NCI-H1694 treated with DMSO at 0.1 percent for 48 hours (cell line): ENCODE measurements at places on chromosomes 7 and 10.

DNA sequence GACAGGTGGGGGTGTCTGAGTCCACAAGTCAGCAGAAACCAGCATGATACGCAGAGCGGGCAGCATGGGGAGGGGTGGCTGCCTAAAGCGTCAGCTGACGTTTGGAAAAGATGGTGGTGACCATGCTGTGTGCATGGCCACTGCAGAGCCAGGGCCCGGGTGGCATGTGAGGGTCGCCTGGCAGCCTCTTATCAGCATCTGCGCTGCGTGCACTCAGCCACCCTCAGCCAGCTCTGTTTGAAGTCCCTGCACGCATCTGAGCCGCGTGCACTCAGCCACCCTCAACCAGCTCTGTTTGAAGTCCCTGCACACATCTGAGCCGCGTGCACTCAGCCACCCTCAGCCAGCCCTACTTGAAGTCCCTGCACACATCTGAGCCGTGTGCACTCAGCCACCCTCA, 61.5 kb downstream of the WDR37 start:
- no peak for DNase-seq

GRCh38 chr10:122852261-122852660, 6.6 kb upstream of the CUZD1 start:
- no peak for DNase-seq

GRCh38 chr10:50453940-50454339, 169.8 kb downstream of the SGMS1 start:
- no peak for DNase-seq

DNA sequence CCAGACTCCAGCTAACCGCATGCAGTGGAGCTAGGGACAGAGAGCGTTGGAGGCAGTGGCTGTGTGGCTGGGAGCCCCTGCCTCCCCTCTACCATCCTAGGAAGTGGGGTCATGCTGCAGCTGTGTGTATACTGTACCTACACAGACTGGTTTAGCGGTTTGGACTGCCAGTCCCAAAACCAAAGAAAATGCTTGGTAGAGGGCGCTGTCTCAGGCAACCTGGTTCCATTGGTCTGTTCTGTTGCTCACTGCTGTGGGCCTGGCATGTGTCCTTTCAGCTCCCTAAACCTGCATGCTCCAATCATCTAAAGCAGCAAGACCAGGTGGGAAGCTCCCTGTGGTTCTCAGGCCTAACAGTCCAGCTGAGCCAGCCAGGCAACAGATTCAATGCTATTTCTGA, 4.5 kb downstream of the RBP4 start:
- no peak for DNase-seq

DNA sequence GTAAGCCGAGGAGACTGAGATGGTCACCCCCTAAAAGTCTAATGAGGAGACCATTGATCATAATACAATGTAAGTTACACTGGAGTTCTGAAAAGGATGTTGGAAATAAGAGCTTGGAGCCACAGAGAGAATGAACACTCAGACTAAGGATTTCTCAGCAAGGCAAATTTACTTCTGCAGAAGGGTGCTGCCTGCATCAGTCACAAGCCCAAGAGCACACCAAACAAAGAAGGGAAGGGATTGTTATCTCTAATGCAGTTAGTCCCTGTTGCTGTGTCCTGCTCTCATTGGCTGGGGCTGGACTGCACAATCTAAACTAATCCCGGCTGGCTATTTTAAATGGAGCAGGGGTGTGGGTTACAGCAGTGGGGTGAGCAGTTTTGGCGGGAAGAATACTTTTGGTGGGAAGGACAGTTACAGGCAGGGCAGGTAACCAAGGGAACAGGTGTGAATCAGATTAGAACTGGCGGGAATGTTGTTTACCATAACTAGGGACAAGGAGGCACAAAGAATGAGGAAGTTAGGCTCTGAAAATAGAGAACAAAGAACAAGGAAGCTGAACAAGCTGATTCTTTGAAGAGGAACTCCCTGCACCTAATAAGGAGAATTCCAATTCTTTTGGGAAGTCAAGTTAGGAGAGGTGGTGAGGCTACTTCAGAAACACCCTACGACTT, 30.3 kb upstream of the TRIM24 start:
- no peak for DNase-seq

- peak; percentile 31 for DNase-seq
Observed at GRCh38 chr10:97185326-97186058, at the start of gene SLIT1. Gene SLIT1, minus strand, starts transcription at chr10:97185959. Its CDS starts 285 bp downstream, at chr10:97185674.

DNA sequence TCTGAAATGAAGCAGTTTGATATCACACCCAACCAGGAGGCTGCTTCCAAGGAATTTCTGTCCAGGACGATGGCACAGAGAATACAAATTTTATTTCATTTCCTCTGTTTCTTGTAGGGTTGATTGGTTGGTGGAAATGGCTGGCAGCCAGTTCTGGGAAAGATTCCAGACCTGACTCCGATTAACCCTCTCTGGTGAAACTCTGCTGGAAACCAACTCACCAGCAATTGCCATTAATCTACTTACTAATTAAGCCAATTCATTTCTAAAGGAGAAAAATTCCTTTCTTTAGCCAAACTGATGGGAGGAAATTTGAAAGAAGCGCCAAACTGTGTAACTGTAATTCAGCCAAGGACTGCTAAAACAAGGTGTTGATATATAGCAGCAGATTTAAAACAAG, 10.7 kb downstream of the PTF1A start:
- DNase-seq: no peak

DNA sequence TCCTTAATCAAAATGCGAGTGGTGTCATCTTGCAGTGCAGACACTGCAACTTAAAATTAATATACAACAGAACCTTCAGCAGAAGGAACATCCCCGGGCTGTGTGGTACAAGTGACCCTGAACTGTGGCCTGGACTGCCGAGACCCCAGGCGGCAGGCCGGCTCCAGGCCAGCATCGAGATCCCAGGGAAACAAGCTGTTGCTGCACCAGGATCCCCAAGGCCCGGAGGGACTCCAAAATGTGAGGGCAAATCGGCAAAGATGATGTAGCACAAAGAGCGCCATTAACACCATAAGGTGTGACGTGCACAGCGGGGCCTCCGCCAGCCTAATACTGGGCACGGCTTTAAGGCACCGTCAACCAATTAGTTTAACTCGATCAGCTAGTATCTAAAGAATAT, 73.9 kb downstream of the EBF3 start:
- no peak for DNase-seq

DNA sequence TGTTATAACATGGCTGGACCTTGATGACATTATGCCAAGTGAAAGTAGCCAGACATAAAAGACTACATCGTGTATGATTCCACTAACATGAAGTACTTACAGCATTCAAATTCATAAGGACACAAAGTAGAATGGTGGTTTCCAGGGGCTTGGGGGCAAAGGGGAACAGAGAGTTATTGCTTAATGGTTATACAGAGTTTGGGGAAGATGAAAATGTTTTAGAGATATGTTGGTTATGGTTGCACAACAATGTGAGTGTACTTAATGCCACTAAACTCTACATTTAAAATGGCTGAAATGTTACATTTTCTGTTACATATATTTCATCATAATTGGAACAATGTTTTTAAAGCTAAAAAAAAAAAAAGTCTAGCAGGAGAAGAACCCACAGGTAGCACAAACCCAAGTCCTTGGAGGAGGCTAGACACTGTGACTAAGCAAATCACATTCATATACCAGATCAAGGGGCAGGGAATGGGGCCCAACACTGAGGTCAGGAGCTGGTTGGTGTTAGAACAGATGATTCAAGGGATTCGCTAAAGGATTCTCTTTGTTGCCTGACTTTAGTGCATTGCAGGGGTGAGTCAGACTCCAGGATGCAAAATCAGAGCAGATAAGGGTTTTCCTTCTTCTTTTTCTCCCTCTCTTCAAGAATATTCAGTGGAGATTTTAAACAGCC, 25.1 kb upstream of the AOAH start:
- DNase-seq: no peak

GRCh38 chr7:45982907-45983719, 62.0 kb upstream of the IGFBP3 start:
- no peak for DNase-seq

DNA sequence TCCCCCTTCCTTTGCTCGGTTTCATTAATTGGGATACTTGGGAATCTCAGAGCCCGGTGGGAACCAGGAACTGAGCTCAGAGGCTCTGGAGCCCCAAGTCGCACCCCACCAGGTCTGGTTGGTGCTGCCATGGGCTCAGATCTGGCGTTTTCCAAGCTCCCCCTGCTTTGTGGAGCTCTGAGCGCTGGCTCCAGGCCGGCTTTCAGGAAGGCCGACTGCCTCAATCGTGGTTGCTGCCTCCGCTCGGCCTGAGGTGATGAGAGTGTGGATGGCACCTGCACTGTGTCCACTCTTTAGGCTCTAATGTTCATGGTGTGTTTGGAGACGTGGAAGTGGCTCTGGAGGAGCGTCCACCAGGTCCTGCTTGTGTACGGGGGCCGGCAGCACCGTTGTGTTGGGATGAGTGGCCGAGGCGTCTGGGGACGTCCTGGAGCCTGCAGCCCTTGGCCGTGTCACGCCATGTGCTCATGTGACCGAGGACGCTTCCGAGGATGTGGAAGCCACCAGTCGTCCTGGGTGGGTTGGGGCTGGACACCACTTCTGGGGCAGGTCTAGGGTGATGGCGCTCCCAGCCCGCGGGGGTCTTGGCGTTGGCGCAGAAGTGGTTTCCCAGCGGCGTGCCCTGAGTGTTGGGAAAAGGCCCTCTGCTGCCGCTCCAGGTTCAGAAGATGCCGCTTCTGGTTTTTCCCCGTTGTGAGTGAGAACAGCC, 8.2 kb downstream of the INPP5A start:
- no peak for DNase-seq

DNA sequence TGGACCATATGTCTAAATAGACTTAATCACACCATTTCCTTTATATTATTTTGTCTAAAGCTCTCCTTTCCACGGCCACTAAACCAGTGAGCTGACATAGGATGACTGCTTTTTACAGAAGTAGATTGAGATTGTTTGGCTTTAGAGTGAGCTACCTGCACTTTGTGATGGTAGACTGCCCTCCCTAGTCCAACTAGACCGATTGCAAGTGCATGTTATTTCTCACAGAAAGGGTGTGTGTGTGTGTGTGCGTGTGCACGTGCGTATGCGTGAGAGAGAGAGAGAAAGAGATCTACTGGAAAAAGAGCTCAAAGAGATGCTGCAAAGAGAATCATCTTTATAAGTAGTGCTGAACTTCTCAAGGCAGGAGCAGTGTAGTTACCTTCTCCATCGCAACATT, 60.7 kb downstream of the VCL start:
- DNase-seq: no peak

DNA sequence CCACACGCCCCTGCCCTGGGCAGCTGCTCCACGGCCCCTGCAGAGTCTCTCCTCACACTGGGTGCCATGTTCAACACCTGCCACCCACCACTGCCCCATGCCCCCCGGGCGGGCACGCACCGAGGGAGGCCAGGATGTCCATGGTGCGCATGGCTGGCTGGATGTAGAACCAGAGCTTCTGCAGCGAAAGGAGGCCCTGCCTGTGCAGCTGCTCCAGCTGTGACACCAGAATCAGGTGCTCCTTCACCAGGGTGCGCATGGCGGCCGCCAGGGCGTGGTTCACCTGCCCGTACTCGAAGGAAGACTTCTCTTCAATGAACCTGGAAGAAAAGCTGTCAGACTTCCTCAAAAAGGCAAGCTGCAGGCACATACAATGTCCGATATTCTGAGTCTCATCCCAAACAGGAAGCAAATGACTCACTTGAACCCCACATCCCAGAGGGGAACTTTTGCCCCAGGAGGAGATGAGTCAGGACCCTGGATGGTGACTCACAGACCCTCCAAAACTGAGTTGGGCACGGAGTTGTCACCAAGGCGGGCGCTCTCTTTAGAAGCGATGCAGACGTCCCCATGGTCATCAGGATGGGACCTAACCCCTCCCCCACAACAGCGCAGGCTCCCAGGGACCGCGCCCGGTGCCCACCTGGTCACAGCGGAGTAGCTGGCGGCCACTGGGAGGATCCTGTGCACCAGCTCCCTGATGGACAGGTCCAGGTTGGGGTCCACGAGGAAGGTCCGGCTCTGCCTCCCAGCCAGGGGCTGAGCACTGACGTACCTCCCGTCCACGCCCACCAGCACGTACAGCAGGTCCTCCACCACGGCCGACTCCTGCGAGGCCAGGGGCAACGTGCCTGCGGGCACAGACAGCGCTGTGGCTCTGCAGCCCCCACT, 15.5 kb downstream of the TUBGCP2 start:
- no peak for DNase-seq

- no peak for DNase-seq
Observed at GRCh38 chr7:18450019-18450418, 45.5 kb upstream of the HDAC9 start.

DNA sequence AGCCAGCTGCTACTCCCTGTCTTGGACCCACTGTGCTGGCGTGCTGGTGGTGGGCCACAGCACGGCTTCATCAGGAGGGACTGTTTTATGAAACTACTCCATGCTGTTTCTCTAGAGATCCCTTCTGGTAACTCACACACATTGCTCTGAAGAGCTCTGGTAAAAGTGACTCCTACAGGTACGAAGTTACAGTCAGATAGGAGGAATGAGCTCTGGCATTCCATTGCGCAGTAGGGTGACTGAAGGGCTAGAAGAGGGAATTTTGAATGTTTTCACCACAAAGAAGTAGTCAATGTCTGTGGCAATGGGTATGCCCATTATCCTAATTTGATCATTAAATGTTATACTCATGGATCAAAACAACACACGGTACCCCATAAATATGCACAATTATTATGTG, 609 bp downstream of the MAT1A start:
- DNase-seq: no peak
